ENCODE measurements at places on chromosomes 16 and 17.
A peak's percentile ranks its signal among the peaks of the same experiment; 100 is the strongest.

GRCh38 chr16:81616321-81617020, 162.6 kb upstream of the PLCG2 start:
- peak; percentile 54 for DNase-seq

GRCh38 chr16:3655030-3655395, 522 bp downstream of the DNASE1 start:
- DNase-seq, result no peak

DNA sequence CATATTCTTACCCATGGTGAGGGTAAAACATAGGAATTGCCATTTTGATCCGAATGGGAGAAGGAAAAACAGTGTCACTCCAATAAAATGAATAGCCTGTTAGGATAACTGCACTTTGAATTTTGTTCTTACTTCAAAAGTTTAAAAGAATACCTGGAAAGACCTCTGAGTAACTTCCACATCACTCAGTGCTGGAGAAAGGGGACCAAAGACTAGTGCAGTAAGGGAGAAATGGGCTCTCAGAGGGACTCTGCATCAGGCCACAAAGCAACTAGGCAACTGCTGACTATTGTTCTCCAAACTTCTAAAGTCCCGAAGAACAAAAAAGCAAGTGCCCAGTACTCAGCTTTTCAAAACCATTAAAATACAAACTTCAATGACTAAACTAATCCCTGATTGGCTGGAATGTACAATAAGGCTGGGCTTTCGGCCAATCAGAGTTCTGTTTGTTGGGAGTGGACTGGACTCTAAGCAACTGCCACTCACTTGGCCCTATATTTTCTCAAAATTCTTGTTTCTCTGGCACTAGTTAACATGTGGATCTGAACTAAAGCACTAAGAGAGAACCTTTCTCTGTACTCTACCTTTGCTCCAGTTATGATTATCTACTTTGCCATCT, 6.2 kb downstream of the DNAJC7 start:
- peak; percentile 20 for DNase-seq

DNA sequence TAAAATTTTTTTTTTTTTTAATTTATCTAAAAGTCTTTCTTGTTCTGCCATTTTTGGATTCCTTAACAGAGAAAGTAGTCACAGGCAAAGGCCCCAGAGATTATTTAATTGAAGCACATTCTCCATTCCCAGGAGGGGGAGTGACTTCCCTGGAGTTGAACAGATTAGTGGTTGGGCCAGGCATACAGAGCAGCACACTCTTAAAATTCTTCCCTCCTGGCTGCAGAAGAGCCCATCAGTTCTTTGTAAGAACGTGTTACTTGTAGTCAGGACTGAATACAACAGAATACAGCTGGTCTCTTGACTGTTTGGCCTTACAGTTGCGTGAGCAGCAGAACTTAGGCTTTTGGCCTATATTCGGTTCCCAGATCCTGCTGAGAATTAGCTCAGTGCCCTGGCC, 1.8 kb downstream of the ALKBH5 start:
- DNase-seq, result no peak

DNA sequence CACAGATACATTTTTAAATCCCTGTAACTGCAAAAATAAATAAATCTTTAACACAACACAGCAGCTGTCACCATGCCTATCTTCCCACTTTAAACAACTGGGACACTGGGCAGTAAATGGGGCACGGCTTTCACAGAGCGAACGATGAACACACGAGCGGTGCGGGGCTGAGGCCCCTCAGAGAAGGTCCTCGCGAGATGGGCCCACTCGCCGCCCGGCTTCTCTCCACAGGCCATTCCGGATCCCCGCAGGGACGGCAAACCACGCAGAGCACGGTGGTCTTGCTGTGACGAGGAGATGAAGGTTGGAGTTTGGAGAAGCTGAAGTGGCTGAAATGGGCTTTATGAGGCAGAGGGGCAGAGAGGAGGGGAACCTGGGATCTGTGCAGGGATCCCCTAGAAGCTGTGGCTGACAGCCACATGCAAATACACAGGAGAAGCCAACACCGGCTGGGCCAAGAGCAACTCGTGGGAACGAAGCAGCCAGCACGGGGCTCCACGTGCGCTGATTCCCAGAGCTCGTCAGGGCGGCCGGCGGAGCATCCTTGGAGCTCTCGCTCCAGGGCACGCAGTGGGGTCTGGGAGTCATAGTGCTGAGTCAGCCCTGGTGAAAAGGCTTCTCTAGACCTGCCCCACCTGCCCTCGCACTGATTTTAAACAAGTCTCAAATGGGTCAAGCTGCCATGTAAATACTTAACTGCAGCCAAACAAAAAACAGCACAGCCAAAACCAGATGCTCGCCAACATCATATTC, 31.7 kb downstream of the CCDC57 start:
- no peak for DNase-seq

DNA sequence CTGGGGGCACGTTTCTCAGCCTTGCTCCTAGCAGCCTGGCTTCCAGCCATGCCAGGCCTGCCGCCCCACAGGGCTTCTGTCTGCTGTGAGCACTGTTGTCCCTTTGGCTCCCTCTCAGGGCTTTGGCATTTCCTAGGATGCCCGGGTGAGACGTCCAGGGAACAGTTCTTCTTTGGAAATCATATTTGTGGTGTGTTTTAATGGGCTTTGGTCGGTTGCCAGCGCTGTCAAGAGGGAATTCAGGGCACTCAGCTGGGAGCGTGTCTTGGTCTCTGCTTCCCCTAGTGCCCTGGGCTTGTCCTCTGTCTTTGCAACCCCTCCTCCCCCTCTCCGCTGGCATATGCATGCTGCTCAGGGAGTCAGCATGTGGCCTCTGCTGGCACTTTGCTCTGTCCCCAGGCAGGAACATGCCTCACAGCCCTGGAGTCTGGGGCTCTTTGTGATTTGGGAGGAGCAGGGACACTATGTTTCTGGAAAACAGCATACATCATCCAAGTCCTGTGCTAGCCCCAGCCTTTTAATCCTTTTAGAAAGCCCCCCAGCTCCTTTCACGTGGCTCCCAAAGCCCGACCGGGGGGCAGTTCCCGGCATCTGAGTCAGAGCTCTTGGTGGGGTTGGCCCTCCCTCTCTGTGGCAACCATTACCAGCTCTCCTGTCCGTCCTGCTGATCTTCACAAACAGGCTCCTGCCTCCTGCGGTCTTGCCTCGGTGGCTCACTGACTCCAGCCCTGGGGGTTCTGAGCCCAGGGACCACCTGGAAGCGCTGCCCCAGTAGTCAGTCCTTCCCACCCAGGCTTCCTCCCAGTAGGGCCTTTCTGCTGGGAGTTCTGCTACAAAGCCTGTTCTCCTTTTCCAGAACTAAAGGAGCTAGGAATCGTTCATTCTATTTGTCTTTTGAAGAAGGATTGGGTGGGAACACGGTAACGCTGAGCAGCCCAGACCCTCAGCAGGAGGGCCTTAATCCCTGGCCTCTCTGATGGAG, 26.7 kb downstream of the SAP30BP start:
- peak; percentile 51 for DNase-seq

DNA sequence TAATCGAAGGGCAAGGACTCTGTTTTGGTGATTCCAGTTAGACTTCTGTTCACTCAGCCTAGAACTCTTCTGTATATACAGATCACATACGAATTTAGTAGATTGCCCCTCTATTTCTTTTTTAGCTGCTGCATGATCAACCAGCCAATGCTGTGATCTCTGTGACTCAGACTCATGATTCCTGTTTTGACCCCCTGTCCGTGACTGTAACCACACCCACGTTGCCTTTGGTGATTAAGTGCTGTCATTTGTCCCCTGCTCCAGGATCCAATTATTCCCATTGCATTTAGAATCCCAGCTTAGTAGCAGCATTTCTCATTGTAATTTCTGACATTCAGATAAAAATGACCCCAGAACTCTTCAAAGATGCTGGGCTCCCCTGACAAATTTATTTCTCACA, 545.7 kb downstream of the NPIPA7 start:
- no peak for DNase-seq

GRCh38 chr17:47663912-47664623, 14.3 kb downstream of the KPNB1 start:
- DNase-seq, result peak; percentile 35

- DNase-seq, result no peak
Measured at GRCh38 chr17:20083156-20083859, 74.1 kb downstream of the SPECC1 start.

DNA sequence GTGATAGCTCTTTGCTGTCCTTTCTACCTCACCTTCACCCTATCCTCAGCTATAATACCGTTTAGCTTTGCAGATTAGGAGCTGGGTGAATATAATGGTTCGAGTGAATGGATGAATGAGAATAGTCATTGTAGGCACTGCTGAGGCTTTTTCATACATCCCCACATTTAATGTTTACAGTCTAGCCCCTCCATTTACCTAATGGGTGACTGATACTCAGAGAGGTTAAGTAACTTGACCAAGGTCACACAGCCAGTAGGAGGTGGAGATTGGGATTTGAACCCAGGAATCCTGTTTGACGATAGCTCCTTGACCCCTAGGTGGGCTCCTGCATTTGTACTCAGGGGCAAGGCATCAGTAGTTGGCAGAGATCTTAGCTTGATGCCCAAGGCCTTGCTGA, 195.6 kb downstream of the CCDC182 start:
- DNase-seq, result no peak

- DNase-seq, result peak; percentile 23
Measured at GRCh38 chr16:58853854-58854791, 120.0 kb upstream of the GOT2 start.

DNA sequence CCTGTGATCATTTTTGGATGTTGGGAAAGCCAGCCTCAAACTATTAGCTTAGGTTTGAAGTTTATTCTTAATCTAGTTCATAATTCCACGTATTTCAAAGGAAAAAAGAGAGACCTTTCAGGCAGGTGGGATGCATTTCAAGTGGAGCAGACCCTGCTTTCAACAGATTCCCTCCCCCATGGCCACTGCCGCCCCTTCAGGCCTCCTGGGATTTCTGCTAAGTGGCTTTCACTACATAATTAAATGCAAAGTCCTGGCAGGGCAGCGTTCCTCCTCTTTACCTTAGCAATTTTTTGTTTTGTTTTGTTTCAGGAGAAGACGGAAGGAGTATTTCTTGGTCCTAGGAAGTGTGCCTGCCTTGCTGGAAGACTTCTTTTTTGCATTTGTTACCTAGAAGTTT, 36.6 kb downstream of the MAF start:
- no peak for DNase-seq

DNA sequence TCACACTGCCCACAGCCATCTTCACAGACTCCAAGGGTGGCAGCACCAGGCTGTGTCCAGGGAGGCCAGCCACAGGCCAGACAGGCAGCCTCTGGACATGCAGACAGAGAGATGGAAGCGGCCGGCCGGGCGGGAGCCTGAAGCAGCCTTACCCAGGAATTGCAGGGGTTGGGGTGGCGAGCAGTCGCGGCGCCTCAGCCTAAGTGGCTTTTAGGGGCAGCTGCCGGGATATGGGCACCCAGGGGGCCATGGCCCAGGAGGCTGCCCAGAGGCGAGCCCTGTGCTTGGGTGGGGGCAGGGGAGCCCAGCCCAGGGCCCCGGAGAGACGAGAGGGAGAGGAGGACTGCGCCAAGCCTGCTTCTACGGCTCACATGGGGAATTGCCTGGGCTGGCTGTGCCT, 1.5 kb upstream of the NHERF2 start:
- DNase-seq, result no peak

DNA sequence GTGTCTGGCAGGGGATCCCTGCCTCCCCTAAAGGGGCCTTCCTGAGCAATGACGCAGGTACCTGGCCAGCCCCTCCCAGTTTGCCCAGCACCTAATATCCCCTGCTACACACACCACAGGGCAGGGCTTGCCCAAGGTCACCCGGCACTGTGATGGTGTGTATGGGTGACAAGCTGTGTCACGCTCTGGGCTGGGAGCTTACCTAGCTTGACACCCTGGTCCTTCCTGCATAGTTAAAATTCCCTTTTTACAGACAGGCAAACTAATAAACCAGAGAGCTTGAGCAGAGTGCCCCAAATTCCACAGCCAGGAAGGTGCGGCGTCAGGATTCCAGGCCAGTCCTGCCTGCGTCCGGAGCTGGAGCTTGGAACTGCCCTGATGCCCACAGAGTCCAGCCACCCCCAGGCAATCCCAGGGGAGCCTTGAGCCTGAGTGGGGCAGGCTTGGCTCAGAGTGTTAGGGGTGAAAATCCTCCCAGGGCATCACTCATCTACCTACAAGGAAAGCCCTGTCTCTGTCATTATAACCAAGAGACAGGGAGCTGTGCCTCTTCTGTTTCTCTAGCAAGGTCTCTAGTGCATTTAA, 18.1 kb downstream of the MMP15 start:
- no peak for DNase-seq

GRCh38 chr16:74450236-74450635, 29.0 kb upstream of the CLEC18B start:
- no peak for DNase-seq

GRCh38 chr17:18002171-18002570, 29.5 kb downstream of the DRC3 start:
- DNase-seq, result no peak

DNA sequence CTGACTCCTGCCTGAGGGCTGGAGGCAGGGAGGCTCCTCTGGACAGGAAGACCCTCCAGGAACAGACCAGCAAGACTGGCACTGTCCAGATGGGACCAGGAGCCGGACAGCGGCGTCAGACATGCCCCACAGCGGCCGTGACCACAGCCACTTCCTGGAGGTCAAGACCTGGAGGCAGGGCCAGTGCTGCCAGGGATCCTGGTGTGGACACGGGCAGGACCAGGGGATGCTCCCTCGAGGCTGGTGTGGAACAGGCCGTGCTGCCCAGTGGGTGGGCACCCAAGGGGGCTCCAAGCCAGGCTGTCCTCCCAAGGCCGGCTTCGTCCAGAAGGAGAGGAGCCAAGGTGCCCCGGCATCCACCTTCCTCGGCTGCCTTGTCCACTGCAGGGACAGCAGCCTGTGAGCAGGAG, 4.5 kb upstream of the CCDC57 start:
- peak; percentile 85 for DNase-seq

DNA sequence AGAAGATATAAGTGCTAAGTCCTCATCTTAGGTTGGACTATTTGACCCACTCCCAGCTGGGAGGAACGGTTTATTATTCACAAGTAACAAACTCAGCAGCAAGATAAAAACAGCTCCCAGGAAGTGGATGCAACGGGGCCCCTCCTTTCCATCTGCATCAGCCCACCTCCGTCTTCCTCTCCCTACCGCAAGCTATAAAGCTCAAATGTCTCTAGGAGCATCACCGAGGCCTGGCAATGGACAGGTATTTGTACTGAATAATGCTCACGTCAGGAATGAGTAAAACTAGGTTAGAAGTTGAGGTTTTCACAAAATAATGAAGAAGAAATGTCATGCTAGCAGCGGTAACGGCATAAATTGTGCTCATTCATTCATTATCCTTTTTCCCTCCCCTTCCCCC, 408.7 kb upstream of the PSMD7 start:
- no peak for DNase-seq

- DNase-seq, result no peak
Measured at GRCh38 chr17:49580981-49581647, 5.4 kb downstream of the NXPH3 start.

DNA sequence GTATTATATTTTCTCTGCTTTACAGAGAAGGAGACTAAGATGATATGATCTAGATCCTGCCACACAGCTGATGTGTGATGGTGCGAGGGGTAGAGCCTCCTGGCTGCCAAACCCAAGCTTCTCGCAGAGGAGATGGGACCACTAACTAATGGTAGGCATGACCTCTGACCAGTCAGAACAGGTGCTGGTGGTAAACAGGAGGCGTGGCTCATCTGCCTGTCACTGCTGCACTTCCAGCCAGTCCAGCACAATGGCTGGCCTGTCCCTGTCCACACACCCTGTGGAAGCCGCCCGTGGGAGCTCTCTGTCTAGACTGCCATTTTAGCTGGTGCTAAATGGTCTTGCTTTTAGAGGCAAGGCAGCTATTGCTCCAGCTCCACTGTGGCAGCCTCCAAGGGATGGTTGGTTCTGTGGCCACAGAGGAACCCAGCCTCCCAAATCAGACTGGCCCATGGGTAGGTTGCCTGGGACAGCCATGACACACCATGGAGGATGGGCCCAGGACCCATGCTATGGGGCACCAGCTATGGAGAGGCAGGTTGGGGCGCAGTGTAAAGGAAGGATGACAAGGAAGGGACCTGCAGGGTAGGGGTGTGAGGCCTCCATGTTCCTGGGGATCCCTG, 86.7 kb downstream of the KSR1 start:
- DNase-seq, result no peak

Data from MG63 (cell line).